ENCODE measurements at places on chromosomes 7 and 10. TPM values are rescaled to one million over a fixed set of nuclear protein-coding genes. Genes with fewer than 3 reads are reported as not detected.

ZNF804B gene
- total RNA-seq: not detected

DNA sequence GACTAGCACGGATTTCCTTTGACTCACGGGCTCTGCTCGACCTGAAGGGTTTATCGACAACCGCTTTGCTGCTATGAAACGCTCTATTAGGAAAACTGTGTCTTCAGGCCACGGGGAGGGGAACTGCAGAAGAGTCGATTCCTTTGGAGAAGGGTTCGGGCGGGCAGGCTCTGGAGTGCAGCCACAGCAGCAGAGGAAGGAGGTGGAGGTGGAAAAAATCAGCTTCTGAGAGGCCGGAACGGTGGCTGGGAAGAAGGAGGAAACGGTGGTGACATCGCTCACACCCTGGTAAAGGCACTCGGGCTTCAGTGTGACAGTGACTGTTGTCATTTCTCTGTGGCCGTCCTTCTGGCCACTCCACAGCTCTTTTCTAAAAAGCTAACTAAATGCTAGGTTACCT is 64.6 kb upstream of the MGMT start:
- DNase-seq: no peak

- peak; percentile 37 for DNase-seq
Observed at GRCh38 chr10:72753760-72754231, 61.9 kb downstream of the MCU start.

DNA sequence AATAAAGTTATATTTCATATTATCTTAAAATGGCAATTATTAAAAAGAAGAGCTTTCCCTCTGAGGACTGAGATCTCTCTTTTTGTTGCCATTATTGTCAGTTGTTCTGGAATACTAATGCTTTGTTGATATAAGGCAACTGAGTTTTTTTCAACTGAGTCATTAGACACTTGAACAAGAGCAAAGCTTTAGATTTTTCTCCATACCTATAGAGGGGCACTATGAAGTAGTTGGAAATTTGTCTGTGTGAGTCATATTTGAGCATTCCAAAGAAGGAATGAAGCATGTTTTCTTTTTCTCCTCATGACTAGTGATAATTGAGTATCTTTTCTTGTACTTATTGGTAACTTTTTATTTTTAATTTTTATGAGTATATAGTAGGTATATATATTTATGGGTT is 24.5 kb downstream of the RPA3 start:
- DNase-seq: no peak

DNA sequence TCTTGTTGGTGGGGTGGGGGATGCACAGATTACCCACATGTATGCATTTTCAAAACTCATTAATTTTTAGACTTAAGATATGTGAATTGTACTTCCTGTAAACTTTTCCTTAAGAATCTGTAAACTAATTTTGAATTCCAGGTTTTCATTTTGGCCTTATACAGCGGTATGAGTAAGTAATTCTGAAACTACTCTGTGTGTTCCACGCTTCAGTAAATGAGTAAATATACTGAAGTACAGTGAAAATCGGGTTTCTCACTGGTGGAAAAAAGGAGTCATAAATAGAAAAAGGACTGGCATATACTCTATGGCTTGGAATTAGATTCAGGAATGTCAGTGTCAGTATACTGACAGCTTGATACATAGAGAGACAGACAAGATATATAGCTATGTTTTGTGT is 72.8 kb downstream of the CTTNBP2 start:
- DNase-seq: no peak

- DNase-seq: no peak
Observed at GRCh38 chr7:159122276-159122675, 22.4 kb downstream of the VIPR2 start.
